ENCODE measurements at places on chromosomes 7 and 10. TPM values are rescaled to one million over a fixed set of nuclear protein-coding genes. Genes with fewer than 3 reads are reported as not detected.
A peak's percentile ranks its signal among the peaks of the same experiment; 100 is the strongest.

TMEM236 gene
- 0.17 TPM for total RNA-seq

DNA sequence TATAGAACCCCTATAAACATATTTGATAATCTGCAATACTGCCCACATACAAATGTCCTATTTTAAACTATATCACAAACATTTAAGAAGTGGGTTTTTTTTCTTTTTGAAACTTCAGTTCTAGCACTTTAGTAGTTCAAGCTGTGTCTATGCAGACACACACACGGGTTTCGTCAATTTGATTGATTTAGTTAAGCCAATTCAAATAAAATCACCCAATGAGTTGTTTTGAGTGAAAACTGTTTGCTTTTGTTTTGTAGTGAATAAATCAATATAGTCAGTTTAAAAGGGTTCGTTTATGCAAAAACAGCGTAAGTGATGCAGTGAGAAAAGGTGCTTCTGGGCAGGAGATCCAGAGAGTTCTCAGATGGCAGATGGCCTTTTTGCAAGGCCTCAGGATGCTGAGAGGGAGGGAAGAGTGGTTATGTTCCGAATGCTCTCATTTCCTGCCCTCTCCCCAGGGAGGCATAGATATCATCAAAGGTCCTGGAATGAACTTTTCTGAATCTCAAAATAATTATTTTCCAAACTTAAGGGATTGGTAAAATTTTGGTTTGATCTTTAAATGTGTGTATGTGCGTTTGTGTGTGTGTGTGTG lies 102.7 kb downstream of the AGMO start:
- no peak for DNase-seq

DNA sequence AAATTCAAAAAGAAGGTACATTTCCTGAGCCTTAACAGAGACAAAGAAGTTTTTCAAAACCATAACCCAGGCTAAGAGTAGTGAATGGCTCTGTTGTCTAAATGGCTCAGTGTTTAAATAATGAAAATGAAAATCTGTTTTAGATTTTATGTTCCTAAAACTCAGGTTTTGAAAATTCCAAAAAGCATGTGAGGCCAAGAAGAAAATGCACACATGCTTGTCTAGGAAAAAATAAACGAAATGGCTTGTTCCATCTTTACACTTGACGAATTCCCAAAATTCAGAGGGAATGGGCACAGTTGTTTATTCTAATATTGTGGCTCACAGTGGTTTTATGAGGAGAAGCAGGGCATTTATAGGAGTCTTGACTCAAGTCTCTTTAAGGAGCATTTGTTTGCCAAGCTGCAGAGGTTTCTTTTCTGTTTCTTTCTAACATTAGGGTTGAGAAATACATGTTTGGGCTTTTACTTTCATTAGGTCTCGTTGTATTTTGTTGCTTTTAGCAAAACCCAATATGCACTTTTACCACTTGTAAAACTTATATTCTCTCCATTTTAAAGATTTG lies 527.6 kb upstream of the ANKRD30A start:
- DNase-seq = no peak

DNA sequence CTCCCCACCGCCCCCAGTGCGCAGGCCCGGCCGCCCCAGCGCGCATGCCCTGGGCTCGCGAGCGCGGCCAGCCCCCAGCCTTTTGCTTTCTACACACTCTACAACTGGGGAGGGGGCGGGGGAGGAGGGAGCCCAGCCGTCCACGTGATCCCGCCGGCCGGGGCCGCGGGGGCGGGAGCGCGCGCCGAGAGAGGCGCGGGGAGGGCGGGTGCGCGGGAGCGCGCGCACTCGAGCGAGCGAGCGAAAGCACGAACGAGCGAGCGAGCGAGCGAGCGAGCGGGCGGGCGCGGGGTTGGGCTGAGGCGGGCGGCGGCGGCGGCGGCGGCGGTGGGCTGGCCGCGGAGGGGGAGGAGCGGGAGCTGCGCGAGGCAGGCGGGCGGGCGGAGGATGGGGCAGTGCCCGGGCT lies at the start of gene AUTS2:
Gene AUTS2 (plus strand): TSS at position 395 of the 406 bp plus-strand sequence. CDS start 1,179 bp downstream, outside the sequence.
- peak; percentile 3 for DNase-seq

- peak; percentile 5 for DNase-seq
These were observed at the start of gene PHYHIPL for GRCh38 chr10:59176241-59177030. TSS of gene PHYHIPL (plus strand) at chr10:59176643. CDS start at chr10:59176854, 211 bp downstream.

CYP3A7 gene
- not detected for total RNA-seq

- DNase-seq = no peak
These were observed 11.0 kb downstream of the MYO1G start for GRCh38 chr7:44967571-44968446.

MAGI2 gene
- 2.3 TPM for total RNA-seq

GRCh38 chr10:31034098-31034909 lies 2.6 kb upstream of the ZNF438 start:
- DNase-seq = peak; percentile 84

OR6B1 gene
- total RNA-seq = not detected

DNA sequence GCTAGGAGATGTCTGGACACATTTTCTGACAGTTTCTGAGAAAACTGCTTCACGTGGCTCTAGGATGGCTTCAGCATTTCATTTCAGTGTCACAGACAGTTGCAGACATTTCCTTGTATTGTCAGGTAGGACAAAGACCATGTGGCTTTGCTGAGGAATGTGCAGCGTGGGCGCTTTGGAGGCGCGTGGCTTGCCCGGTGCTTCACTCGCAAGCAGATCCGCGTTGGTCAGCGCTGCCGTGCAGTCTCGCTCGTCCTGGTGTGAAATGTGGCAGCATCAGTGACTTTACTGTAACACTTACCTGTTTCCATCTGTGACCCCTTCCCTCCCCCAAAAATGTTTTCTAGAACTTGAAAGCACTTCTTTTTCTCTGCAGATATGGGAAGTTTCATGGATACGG lies 340.5 kb downstream of the SDK1 start:
- DNase-seq = no peak

IFRD1 gene
- 76.2 TPM for total RNA-seq

IFIT3 gene
- 2.5 TPM for total RNA-seq

GRCh38 chr10:28320090-28320489 lies 17.2 kb upstream of the MPP7 start:
- DNase-seq = no peak

GATA3 gene
- 20.8 TPM for total RNA-seq

GRCh38 chr7:138842111-138842510 lies 44.1 kb upstream of the ATP6V0A4 start:
- peak; percentile 12 for DNase-seq

C10orf67 gene
- 0.16 TPM for total RNA-seq

GRCh38 chr7:115831371-115831770 lies 199.2 kb downstream of the TFEC start:
- no peak for DNase-seq

GRCh38 chr10:53135213-53135896 lies 362.8 kb upstream of the MBL2 start:
- no peak for DNase-seq

DNA sequence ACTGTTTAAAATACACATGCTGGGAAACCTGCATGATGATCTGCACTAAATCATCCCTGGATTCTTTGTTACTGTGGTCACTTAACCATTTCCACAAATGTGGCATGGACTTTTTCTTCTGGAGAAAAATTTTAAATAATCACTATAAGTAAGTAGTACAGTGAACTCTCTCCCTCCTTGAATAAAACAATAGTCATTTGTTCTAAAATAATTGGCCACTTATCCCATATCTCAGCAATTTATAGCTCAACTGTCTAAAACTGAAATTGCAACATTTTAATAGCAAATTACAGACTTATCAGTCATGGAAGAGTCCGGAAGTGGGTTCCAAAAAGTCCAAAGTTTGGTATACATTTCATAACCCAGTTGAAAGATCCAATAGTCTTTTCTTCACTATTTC lies 90.9 kb downstream of the MTERF1 start:
- peak; percentile 9 for DNase-seq

Data from mammary epithelial cell (primary cell).